IMR-90 (cell line): ENCODE measurements at places on chromosomes 5 and 9. TPM values are rescaled to one million over a fixed set of nuclear protein-coding genes. Genes with fewer than 3 reads are reported as not detected.

C5orf52 gene
- not detected in 2 replicates for total RNA-seq

C1QTNF3 gene
- total RNA-seq: 0.28 and 1.4 TPM in 2 replicates

PDCD1LG2 gene
- total RNA-seq: 29.7 and 33.3 TPM in 2 replicates

DNAJA1 gene
- total RNA-seq: 59.5 and 109 TPM in 2 replicates

FAM200C gene
- total RNA-seq: 6.3 and 6.7 TPM in 2 replicates

IL33 gene
- not detected in 2 replicates for total RNA-seq

HARS2 gene
- total RNA-seq: 30.1 and 36.9 TPM in 2 replicates

ASPN gene
- total RNA-seq: under 0.01 and 0.28 TPM in 2 replicates

THBS4 gene
- 0.83 and 0.90 TPM in 2 replicates for total RNA-seq

SERF1A gene
- 2.2 and 7.2 TPM in 2 replicates for total RNA-seq

CARD9 gene
- total RNA-seq: 0.36 and 1.1 TPM in 2 replicates

IFNK gene
- not detected in 2 replicates for total RNA-seq

SOX30 gene
- not detected in 2 replicates for total RNA-seq

OR1J2 gene
- not detected in 2 replicates for total RNA-seq

SAPCD2 gene
- 3.3 and 3.4 TPM in 2 replicates for total RNA-seq

RNF183 gene
- not detected in 2 replicates for total RNA-seq

LIFR gene
- total RNA-seq: 10.4 and 13.9 TPM in 2 replicates

SEMA6A gene
- 0.28 and 0.36 TPM in 2 replicates for total RNA-seq

OR13C4 gene
- not detected in 2 replicates for total RNA-seq

EIF4E1B gene
- not detected in 2 replicates for total RNA-seq

MAPKAP1 gene
- total RNA-seq: 122 and 158 TPM in 2 replicates

PCDHB8 gene
- total RNA-seq: 0.18 and 0.28 TPM in 2 replicates

DBH gene
- not detected in 2 replicates for total RNA-seq

GADD45G gene
- total RNA-seq: not detected in 2 replicates

FABP6 gene
- total RNA-seq: not detected in 2 replicates

PHYHD1 gene
- total RNA-seq: 2.2 and 3.3 TPM in 2 replicates

HSPA4 gene
- total RNA-seq: 120 and 192 TPM in 2 replicates

FOXD4L5 gene
- under 0.01 TPM in 1 of 2 replicates, not detected in the other for total RNA-seq

SHOC1 gene
- not detected in 2 replicates for total RNA-seq

OTP gene
- total RNA-seq: not detected in 2 replicates

ODF2 gene
- total RNA-seq: 46.4 and 59.2 TPM in 2 replicates

LCN15 gene
- not detected in 2 replicates for total RNA-seq

ITK gene
- total RNA-seq: not detected in 2 replicates

S100Z gene
- total RNA-seq: not detected in 2 replicates

NR2F1 gene
- total RNA-seq: 18.1 and 19.0 TPM in 2 replicates

TAF9 gene
- 104 and 127 TPM in 2 replicates for total RNA-seq

KLF9 gene
- total RNA-seq: 7.5 and 11.4 TPM in 2 replicates

ARSK gene
- 22.0 and 25.0 TPM in 2 replicates for total RNA-seq
